Parietal lobe (tissue), 2 donors: ENCODE measurements at places on chromosomes 4 and X. TPM values are rescaled to one million over a fixed set of nuclear protein-coding genes. Genes with fewer than 3 reads are reported as not detected.

The SRPX2 gene
- total RNA-seq = 0.31 TPM

The KLHL13 gene
- 31.3 TPM for total RNA-seq

The NRK gene
- 1.3 TPM for total RNA-seq

The SPANXA2 gene
- total RNA-seq = not detected

The AR gene
- 0.94 TPM for total RNA-seq

The ADRA2C gene
- total RNA-seq = 2.2 TPM

The MID1 gene
- 38.8 TPM for total RNA-seq

The FAM184B gene
- 3.1 TPM for total RNA-seq
